ENCODE measurements at places on chromosomes 2 and 18.

GRCh38 chr18:9184998-9185613, 48.5 kb downstream of the ANKRD12 start:
- no peak for DNase-seq

DNA sequence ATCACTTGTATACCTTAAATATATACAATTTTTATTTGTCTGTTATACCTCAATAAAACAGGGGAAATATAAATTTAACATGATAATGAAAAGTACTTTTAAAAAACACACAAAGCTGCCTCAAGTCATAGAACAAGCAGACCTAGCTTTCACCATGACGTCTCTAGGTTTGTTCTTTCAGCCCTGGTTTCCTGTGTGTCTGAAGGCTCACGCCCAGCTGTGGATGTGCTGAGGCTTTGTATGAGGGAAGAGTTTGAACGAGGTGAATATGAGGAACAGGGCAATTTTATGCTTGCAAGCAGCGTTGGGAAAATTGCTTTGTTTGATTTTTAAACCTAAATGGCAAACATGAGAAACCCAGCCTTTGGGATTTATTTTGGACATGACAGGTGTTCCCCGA, 15.3 kb downstream of the SH3RF3 start:
- DNase-seq, result no peak

GRCh38 chr18:62637807-62638687, 77.3 kb upstream of the PHLPP1 start:
- no peak for DNase-seq

DNA sequence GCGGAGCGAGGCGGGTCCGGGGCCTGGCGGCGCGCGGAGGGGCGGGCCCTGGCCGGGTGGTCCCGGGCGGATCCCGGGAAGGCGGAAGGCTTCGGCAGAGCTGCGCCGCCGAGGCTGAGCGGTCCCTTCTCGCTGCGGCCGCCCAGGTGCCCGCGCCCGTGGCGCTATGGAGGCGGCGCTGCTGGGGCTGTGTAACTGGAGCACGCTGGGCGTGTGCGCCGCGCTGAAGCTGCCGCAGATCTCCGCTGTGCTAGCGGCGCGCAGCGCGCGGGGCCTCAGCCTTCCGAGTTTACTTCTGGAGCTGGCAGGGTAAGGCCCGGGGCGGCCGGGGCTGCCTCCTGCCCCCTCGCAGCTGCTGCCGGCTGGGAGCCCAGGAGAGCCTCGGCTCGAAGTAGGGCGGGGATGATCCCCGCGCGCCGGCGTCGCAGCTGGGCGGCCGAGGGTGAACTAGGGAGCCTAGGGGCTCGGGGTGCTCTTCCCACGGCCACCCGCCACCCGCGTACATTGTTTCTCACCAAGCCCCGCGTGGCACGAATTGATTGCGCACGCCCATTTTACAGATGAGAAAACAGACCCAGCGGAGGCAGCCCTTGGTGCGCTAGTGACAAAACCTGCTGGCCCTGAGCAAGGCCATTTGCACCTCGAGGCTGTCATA, at the start of gene SLC66A3:
Gene SLC66A3 (plus strand): TSS at position 87 of the 655 bp plus-strand sequence. CDS start 80 bp downstream, at position 167.
- DNase-seq, result no peak

DNA sequence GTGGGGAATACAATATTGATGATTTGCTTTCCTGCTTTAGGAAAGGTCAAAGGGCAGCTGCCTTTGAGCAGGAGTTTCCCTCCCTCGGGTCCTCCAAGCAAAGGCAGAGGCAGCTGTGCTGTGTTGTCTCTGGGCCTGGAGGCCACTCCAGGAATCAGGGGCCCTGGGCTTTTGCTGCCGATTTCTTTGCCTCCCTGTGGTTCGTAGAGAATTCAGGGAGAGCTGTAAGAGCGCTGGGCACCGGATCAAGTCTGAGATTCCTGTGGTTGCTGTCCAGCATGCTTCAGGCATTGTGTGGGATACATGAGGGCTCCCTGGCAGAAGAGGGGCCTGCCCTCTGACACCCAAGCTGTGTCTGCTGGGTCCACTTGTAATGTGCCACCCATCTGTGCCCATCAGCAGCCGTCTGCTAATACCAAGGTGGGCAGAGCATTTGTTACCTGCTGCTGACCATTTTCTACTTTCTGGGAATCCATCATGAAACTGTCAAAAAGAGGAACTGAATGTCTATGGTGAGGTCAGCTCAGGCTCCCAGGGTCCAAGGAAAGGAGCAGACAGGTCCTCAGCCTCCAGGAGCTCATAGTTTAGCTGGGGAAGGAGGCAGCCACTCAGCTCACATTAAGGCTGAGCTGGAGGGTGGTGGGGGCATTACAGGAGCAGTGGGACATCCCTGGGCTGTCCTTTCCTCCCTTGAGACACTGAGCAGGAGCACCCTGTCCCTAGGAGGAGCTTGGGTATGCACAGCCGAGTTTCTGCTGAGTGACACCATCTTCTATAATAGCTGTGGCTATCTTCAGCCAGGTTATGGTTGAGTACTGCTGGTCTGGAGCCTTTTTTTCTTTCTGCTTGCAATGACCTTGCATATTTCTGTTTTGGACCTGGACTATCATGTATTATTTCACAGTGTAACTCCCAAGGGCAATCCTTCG, 68.5 kb downstream of the CTIF start:
- no peak for DNase-seq

DNA sequence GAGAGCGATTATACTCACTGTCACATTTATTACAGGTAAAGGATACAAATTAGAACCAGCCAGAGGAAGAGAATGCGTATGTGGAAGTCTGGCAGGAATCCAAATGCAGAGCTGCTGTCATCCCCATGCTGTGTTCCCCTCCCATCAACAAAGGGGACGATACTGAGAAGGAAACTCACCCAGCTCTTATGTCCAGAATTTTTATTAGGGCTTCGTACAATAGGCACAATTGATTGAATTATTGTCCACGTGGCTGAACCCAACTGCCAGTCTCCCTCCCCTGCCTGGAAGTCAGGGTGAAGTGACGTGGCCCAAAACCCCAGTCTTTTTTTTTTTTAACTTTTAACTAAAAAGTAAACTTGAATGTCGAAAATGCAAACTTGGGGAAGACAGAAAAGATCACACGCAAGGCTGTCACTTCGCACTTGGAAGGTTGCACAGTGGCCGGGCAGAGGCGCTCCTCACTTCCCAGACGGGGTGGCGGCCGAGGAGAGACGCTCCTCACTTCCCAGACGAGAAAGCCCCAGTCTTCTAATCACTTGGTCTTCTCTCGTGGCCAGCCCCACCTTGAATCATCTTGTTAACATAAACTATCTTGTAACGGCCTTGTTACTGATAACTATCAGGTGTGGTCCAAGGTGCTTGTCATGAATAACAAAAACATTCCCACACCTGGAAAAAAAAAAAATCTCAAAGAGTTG, 40.0 kb upstream of the ITSN2 start:
- DNase-seq, result no peak

- DNase-seq, result no peak
Measured at GRCh38 chr2:35454966-35455638, 900.5 kb upstream of the CRIM1 start.

DNA sequence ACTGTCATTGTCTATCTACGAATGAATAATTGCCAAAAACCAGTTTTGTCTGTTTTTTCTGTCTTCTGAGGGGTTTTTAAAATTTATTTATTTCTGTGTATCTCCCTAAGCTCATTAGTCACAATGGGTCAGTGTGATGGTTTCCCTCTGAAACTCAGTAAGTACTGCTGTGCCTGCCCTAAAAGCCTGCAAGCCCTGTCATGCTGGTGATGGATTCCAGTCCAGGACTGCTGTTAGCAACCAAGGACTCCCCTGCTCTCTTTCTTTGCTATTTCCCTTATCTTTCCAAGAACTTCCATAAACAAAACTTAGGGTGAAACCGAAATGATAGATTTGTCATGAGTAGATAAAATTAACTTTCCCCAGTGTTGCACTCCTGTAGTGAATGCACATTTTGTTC, 11.8 kb upstream of the DSG2 start:
- no peak for DNase-seq

GRCh38 chr18:23871410-23871809, 143.1 kb upstream of the TTC39C start:
- DNase-seq, result no peak

- no peak for DNase-seq
Measured at GRCh38 chr2:97708048-97708380, 5.4 kb upstream of the ZAP70 start.

GRCh38 chr18:53689886-53690285, 534.6 kb downstream of the MBD2 start:
- no peak for DNase-seq

GRCh38 chr2:105510761-105511528, 112.1 kb upstream of the FHL2 start:
- no peak for DNase-seq

GRCh38 chr2:36469106-36469477, 113.5 kb downstream of the CRIM1 start:
- DNase-seq, result no peak

- no peak for DNase-seq
Measured at GRCh38 chr2:100245681-100246080, 76.6 kb downstream of the LONRF2 start.

DNA sequence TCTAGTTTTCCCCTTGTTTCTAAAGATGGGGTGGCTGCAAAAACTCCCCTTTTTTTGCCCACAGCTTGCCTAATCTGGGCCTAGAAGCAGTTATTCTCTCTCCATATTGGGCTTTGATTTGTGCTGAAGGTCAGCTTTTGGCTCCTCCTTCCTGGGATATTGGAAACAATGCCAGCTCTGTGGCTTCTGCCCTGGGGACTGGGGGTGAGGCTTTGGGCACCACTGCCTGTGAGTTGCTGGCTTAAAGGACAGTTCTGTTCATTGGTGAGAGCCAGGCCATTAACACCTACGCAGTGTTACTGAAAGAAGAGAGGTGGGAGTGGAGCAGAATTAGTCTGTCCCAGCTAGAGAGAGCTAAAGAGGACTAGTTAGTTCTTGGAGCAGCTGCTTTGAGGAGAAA, 4.3 kb downstream of the UBXN2A start:
- no peak for DNase-seq

GRCh38 chr18:22020127-22020866, 149.1 kb upstream of the GATA6 start:
- no peak for DNase-seq

GRCh38 chr18:10354241-10354811, 100.1 kb upstream of the APCDD1 start:
- no peak for DNase-seq

- DNase-seq, result no peak
Measured at GRCh38 chr18:32775628-32776027, 2.8 kb upstream of the KLHL14 start.
